Activated CD4-positive, alpha-beta memory T cell treated with anti-CD3 and anti-CD28 coated beads for 36 hours (primary cell): ENCODE measurements at places on chromosomes 1 and 21.

- no peak for DNase-seq
These were observed 36.0 kb upstream of the IRF2BP2 start for GRCh38 chr1:234645964-234646363.

- DNase-seq, result no peak
These were observed 35.0 kb downstream of the ENAH start for GRCh38 chr1:225617956-225618355.

DNA sequence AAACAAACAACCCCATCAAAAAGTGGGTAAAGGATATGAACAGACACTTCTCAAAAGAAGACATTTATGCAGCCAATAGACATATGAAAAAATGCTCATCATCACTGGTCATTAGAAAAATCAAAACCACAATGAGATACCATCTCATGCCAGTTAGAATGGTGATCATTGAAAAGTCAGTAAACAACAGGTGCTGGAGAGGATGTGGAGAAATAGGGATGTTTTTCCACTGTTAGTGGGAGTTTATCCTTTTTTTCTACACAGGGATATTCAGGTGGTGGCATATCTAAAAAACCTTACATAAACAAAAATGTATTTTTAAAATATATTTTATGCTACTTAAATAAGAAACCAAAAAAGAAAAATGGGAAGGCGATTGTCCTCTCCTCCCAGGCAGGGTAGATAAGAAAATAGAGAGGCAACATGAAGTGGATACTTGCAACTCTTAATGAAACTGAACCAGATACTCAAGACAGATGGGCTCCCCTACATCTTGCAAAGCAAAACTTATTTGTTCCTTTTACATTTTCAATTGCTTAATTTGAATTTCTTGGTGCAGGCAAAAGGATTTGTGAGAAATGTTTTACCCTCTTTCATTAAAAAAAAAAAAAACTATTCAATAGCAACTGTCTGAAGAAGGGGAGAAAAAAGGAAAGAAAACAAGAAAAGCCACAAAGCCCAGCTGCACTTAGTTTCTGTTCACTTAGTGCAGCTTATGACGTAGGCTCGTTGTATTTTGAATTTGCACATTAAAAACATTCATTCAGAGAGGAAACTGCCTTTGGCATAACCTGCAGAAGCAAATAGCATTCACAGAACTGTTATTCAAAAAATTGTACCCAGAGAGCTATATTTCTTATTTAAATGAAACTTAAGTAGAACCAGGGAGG lies 36.9 kb upstream of the RGS1 start:
- no peak for DNase-seq

DNA sequence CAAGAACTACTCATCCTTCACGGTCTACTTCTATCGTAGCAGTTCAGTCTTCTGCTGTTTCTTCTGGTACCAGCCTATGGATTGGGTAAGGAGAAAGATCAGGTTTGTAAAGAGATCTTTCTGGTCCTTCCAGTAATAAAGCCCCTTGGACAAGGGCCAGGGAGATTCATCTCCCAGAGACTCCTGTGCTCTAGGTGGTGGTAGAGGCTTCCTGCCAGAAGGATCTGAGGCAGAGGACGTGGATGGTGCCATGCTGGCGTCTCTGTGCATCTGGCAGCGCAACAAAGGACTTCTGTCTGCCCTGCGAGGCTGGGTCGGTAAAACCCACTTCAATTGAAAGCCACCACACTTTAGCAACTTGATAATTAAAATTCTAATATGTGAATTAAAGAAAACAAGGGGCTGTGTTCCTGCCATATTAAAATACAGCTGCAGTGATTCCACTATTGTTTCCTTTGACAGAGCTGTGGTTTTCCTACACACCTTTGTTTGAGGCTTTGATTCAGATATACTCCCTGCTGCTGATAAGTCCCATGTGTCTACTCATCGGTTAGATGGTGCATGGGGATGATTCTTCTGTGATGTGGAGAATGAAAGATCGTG lies 73.6 kb downstream of the ROR1 start:
- no peak for DNase-seq

GRCh38 chr1:66599346-66599745 lies 65.4 kb downstream of the SGIP1 start:
- no peak for DNase-seq

GRCh38 chr1:231971397-231972110 lies 345.0 kb downstream of the DISC1 start:
- DNase-seq, result no peak

- no peak for DNase-seq
These were observed 1.9 kb downstream of the SH3BGR start for GRCh38 chr21:39453571-39454179.

DNA sequence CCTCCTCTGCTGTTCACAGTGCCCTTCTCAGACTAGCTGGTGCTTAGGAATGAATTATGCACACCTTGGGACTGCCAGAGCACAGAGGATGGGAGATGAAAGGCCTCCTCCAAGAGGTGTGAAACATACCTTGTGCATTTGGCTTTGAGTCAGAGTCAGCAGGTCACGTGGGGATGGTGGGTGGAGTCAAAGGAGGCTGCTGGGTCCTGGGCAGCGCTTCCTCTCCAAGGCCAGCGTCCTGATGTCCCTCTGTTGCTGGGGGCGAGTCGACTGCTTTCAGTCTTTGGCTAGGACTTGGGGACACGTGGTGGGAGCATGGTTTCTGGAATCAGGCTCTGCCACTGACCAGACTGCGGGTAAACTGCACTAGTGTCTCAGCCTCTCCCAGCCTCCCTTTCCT lies 91.2 kb downstream of the AJAP1 start:
- DNase-seq, result peak; percentile 11

GRCh38 chr21:32543975-32544374 lies 41.3 kb downstream of the TCP10L start:
- no peak for DNase-seq

DNA sequence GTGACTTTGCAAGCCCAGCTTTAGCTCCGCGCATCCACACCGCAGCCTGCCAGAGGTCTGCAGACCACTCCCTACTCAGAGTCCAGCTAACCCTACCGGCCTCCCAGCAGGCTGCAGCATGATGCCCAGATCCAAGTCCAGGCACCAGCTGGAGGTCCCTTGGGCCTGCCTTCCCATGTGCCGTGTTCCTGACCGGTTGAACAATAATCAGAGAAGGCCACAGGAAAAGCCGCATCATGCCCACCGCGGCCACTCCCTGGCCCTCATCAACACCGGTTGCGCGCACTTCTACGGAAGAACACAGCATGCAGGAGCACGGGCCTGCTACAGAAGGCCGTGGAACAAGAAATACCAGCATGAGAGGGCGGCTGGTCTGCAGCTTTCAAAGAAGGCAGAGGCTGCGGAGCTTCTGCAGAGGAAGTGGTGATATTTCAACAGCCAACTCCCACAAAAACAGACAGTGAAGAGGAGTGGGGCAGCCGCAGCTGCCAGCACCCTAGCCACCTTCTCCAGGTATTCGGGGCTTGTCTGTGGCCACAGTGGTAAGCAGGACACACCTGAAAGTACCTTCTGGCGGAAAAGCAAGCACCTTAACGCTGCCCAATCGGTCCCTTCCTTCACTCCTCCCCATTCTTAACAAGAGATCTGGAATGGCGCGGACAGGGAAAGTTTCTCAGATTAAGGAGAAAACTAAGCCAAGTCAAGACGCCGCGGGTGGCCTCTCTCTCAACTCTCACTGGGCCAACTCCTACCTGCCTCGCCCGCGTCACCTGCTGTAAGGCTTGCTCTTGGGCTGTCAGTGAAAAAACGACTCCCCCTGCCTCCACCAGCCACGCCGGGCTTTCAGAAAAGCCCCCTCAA lies 1.5 kb downstream of the PGBD5 start:
- no peak for DNase-seq

GRCh38 chr1:190170321-190170720 lies 307.3 kb downstream of the BRINP3 start:
- DNase-seq, result no peak

- no peak for DNase-seq
These were observed 40.4 kb downstream of the LIN9 start for GRCh38 chr1:226268421-226269124.

GRCh38 chr1:246155923-246156322 lies 351.2 kb downstream of the SMYD3 start:
- no peak for DNase-seq

DNA sequence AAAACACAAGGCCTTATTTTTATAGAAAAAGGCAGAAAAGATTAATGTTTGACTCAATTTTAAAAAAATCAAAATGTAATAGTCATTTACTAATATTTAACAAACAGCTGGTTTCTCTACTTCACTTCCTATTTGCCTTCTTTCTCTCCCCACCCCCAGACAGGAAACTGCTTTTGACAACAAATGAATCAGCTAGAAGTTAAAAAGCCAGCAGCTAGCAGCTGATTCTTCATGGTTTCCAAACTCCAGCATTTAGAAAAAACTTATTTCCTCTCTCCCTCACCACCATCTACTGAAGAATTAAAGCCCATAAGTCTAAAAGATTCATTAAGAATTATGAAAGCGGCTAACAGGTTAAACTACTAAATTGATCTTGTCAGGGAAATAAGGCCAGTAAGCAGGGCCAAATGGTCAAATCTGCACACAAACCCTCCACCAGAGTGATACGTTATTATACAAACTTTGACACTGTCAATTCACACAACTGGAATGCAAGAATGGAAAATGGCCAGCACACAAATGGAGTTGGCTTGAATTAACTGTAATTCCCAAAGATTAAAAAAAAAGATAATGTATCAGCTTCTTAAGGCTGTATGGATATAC lies 4.0 kb downstream of the WDR26 start:
- peak; percentile 15 for DNase-seq

DNA sequence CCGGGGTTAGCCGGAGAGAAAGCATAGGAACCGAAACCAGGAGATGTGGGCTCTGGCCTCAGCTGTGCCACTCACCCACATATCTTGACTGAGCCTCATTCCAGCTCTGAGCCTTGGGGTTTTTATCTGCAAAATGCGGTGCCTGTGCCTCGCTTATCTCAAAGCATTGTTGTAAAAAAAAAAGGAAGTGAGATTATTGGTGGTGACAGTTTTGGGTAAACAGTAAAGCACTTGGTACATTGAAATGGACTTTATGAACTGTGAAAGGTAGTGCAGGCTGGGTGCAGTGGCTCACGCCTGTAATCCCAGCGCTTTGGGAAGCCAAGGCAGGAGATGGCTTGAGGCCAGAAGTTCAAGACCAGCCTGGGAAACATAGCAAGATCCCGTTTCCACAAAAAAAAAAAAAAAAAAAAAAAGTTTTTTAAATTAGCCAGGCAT lies 3.8 kb downstream of the PTAFR start:
- peak; percentile 58 for DNase-seq

GRCh38 chr1:88730995-88731394 lies 46.9 kb downstream of the PKN2 start:
- DNase-seq, result no peak

GRCh38 chr1:114181356-114181755 lies 27.7 kb upstream of the SYT6 start:
- DNase-seq, result no peak

DNA sequence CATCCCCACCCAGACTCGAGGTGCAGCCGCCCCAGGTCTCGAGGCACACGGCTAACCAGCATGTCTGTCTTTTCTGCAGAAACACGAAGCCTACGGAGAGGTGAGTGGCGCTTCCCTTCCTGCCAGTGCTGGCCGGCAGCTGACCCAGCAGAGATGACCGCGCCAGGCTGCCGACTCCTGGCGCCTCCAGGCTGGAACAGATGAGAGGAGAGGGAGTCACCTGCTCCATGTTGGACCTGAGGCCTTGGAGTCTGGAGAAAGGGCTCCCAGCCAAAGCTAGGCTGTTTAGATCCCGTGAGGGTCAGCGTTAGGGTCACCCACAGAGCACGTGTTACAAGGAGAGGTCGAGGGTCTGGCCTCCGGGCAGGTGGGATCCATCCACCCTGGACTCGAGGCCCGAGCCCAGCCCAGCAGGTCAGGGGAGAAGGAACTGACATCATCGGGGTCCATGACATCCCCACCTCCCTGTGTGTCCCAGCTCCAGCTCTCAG lies 14.9 kb downstream of the COL6A2 start:
- DNase-seq, result peak; percentile 1

GRCh38 chr1:24118410-24119242 lies 6.7 kb upstream of the MYOM3 start:
- no peak for DNase-seq

DNA sequence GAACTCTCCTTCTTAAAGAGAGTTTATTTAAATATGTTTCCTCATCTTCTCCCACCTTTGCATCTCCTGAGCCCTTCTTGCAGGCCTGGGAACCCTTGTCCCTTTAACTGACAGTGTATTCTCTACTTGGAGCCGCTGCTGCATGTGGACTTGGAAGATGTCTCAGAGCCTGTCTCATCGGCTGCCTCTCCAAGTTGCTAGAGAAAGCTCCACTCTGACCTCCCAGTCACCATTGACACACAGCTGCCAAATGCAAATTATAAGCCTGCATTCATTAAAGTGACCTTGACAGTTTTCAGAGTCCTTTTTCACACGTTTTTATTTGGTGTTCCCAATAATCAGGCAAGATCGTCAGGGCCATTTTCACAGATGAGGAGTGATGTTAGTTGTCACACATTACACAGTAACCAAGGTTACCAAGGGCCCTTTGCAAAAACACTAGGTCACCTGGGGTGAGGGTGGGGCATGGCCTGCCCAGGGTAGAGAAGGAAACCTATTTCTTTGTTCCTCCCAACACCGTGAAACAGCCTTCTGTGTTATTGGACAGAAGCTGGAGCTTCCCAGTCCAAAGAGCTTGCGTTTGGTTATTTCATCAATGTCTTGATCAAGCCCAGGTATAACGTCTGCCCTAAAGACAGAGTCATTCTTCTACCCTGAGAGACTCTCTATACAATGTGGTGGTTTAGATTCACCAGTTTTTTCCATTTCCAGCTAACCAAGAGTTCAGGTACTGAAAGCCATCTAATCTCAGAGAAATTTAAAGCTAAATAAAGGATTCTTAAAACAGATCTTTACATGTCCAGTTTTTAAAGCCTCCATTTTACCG lies 164.1 kb downstream of the GALNT2 start:
- no peak for DNase-seq

GRCh38 chr1:17437260-17437579 lies 2.3 kb downstream of the RCC2 start:
- no peak for DNase-seq

GRCh38 chr1:207794861-207795260 lies 43.0 kb downstream of the CD46 start:
- no peak for DNase-seq

DNA sequence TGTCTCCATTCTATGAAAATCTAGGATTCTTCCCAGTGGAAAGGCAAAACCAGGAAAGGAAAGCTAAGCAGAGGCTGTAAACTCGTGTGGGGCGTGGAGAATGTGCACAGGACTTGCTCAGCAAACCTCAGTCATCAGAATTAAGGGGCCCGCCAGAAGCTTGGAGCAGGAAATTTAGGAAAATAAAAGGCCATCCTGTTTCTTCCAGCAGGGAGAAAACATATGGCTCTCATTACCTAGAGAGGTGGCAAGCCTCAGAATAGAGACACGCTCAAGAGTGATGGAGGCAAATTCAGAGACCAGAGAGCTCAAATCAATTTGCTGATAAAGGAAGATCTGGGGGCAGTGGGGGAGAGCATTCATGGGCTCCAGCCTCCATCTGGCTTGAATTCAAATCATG lies 151.9 kb upstream of the KLHDC7A start:
- no peak for DNase-seq
